ENCODE measurements at places on chromosomes 6 and 20.

GRCh38 chr6:159633196-159633595 is 59.8 kb downstream of the SOD2 start:
- DNase-seq: no peak

- no peak for DNase-seq
These were observed 128.6 kb upstream of the SLC22A23 start for GRCh38 chr6:3585320-3585935.

DNA sequence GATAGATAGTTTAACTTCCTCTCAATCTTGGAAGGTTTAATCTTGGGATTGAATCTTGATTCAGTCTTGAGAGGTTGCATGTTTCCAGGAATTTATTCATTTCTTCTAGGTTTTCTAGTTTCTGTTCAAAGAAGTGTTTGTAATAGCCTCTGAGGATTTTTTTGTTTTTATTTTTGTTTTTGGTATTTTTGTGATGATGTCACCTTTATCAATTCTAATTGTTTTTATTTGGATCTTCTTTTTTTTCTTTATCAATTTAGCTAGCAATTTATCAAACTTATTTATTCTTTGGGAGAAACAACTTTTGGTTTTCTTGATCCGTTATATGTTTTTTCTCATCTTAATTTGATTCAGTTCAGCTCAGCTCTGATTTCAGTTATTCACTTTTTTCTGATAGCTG is 41.5 kb upstream of the ADGRB3 start:
- no peak for DNase-seq

- DNase-seq: no peak
These were observed 15.9 kb downstream of the RFPL4B start for GRCh38 chr6:112362812-112363570.

- no peak for DNase-seq
These were observed 241.8 kb downstream of the ANKRD60 start for GRCh38 chr20:57986666-57987065.

DNA sequence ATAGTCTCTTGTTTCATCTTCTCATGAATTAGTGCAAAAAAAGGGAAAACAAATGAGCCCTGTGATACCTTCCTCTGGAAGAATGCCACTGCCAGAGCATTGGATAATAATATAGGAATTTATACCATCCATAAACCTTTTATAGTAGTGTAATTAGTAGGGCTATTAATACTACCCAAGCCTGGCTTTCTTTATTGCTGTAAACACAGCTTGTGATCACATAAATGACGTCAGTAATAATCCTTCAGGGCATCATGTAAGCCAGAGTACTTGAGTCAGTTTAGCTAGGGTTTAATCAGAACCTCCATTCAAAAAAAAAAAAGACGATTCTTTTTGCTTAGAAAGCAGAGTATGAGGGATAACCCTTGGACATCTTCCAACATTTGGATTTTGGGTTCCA is 264.8 kb downstream of the SLC35F1 start:
- DNase-seq: no peak

DNA sequence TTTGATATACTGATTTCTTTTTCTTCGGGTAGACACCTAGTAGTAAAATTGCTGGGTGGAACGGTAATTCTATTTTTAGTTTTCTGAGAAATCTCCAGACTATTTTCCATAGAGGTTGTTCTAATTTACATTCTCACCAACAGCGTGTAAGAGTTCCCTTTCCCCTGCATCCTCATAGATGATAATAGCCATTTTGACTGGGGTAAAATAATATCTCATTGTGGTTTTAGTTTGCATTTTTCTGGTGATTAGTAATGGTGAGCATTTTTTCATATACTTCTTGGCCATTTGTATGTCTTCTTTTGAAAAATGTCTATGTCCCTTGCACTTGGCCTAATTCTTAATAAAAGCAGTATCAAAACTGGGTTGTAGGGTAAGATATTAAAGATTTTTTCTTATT is 148.9 kb upstream of the SIM1 start:
- DNase-seq: no peak

DNA sequence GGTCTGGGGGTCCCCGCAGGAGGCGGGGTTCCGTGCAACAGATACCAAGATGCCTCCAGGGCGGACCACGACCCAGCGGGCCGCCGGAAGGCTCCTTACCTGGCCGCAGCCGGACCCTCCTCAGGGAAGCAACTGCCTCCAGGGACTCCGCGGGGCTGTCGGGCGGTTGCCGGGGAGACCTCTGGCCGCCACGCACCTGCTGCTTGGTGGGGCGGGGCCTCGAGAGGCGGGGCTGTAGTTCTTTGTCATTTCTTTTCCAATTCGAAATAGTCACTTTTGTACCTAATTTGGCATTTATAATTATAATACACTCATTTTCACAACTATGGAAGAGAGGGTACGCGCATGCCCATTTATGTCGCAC is 647 bp downstream of the AK9 start:
- DNase-seq: no peak
